ENCODE measurements at places on chromosomes 5 and 9. TPM values are rescaled to one million over a fixed set of nuclear protein-coding genes. Genes with fewer than 3 reads are reported as not detected.

The RGS7BP gene
- 15.2 TPM for polyA plus RNA-seq

The IFNA21 gene
- polyA plus RNA-seq = not detected

The UGT3A1 gene
- 19.9 TPM for polyA plus RNA-seq

The F2RL1 gene
- polyA plus RNA-seq = 0.31 TPM

The CAMLG gene
- polyA plus RNA-seq = 43.7 TPM

The LCN15 gene
- 0.62 TPM for polyA plus RNA-seq

The FOXI1 gene
- not detected for polyA plus RNA-seq

The SNCB gene
- polyA plus RNA-seq = not detected

The ZFP37 gene
- 3.5 TPM for polyA plus RNA-seq

The FCHO2 gene
- 18.1 TPM for polyA plus RNA-seq

The PCAT7 gene
- polyA plus RNA-seq = 8.4 TPM

The CMYA5 gene
- polyA plus RNA-seq = 206 TPM

The DMGDH gene
- polyA plus RNA-seq = 2.9 TPM

The CKMT2 gene
- 75.1 TPM for polyA plus RNA-seq

The IL3 gene
- not detected for polyA plus RNA-seq

The BARHL1 gene
- polyA plus RNA-seq = not detected

The NIPSNAP3A gene
- 61.5 TPM for polyA plus RNA-seq

The SPATA31A6 gene
- polyA plus RNA-seq = not detected

The OMD gene
- 2.7 TPM for polyA plus RNA-seq

The FLT4 gene
- 9.2 TPM for polyA plus RNA-seq

The IRX1 gene
- polyA plus RNA-seq = 0.77 TPM

The HSPB3 gene
- 123 TPM for polyA plus RNA-seq

The GPR151 gene
- polyA plus RNA-seq = not detected

The ZDHHC11B gene
- polyA plus RNA-seq = 7.3 TPM

The SLIT3 gene
- 7.5 TPM for polyA plus RNA-seq

The SPATA31C1 gene
- polyA plus RNA-seq = not detected

The OR1Q1 gene
- not detected for polyA plus RNA-seq

The C9orf78 gene
- polyA plus RNA-seq = 37.0 TPM

The ZNF474 gene
- polyA plus RNA-seq = 0.59 TPM

The MOB3B gene
- 1.5 TPM for polyA plus RNA-seq

The NOTCH1 gene
- 38.6 TPM for polyA plus RNA-seq

The CCIN gene
- polyA plus RNA-seq = 0.59 TPM

The ALDOB gene
- 0.35 TPM for polyA plus RNA-seq

The TMEM174 gene
- not detected for polyA plus RNA-seq

The FUT7 gene
- 0.10 TPM for polyA plus RNA-seq

The TMEM252 gene
- polyA plus RNA-seq = 1.8 TPM

The TTC1 gene
- 46.1 TPM for polyA plus RNA-seq

The C5orf24 gene
- polyA plus RNA-seq = 62.9 TPM

The GABRA1 gene
- not detected for polyA plus RNA-seq

The OGN gene
- polyA plus RNA-seq = 301 TPM

The CXCL14 gene
- 41.2 TPM for polyA plus RNA-seq

The NHP2 gene
- polyA plus RNA-seq = 115 TPM

The TMEM215 gene
- 1.4 TPM for polyA plus RNA-seq

The INSL4 gene
- polyA plus RNA-seq = not detected

The STOM gene
- polyA plus RNA-seq = 72.6 TPM

The TRMT10B gene
- polyA plus RNA-seq = 11.3 TPM

The CATSPER3 gene
- polyA plus RNA-seq = 0.93 TPM

The SLC1A1 gene
- polyA plus RNA-seq = 0.26 TPM

The CCL21 gene
- polyA plus RNA-seq = 4.3 TPM

The FAT2 gene
- 0.66 TPM for polyA plus RNA-seq

The SPATA31D4 gene
- polyA plus RNA-seq = not detected

The TRIM36 gene
- polyA plus RNA-seq = 2.2 TPM

The DBH gene
- polyA plus RNA-seq = 0.54 TPM

The UBE2QL1 gene
- 2.3 TPM for polyA plus RNA-seq

The CTNND2 gene
- polyA plus RNA-seq = 0.66 TPM

The IL33 gene
- polyA plus RNA-seq = 29.6 TPM

The MYMK gene
- polyA plus RNA-seq = 82.7 TPM

The ANKRD31 gene
- polyA plus RNA-seq = 0.14 TPM

The IFNB1 gene
- polyA plus RNA-seq = not detected

The IFNK gene
- polyA plus RNA-seq = not detected
